Mucosa of descending colon (tissue), 3 donors: ENCODE measurements at places on chromosomes 6 and 20. TPM values are rescaled to one million over a fixed set of nuclear protein-coding genes. Genes with fewer than 3 reads are reported as not detected.

Gene ZBTB22
- 20.1 TPM for total RNA-seq

Gene RAET1E
- 0.58 TPM for total RNA-seq

Gene DDX43
- total RNA-seq, result 1.6 TPM

Gene ADGRG6
- total RNA-seq, result 14.1 TPM

Gene SLC26A8
- 0.35 TPM for total RNA-seq

Gene C20orf141
- not detected for total RNA-seq

Gene NOTCH4
- total RNA-seq, result 1.5 TPM

Gene PACRG
- 1.3 TPM for total RNA-seq

GRCh38 chr6:128114164-128114563 lies 213.3 kb upstream of the THEMIS start:
- DNase-seq, result no peak

- DNase-seq, result no peak
Observed at GRCh38 chr6:111177131-111177530, 89.8 kb downstream of the SLC16A10 start.

GRCh38 chr20:23456409-23456808 lies 3.7 kb upstream of the CST11 start:
- DNase-seq, result no peak

GRCh38 chr6:3531481-3531880 lies 74.6 kb upstream of the SLC22A23 start:
- DNase-seq, result no peak

DNA sequence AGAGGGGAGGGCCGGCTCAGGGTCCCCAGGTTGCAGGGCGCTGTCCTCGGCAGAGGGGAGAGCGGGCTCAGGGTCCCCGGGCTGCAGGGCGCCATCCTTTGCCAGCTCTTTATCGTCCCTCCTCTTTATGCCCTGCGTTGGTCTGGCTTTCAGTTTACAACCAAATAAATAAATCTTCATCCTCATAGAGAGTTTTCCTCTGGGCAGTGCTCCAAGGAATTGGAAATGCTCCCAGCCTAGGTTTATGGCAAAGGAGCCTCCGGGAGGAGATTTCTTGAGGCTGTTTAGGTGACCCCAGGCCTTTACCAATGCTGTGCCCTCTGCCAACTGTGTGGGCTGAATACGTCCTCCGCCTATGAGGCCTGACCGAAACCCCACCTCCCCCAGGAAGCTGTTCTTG lies 60.2 kb downstream of the CHMP4B start:
- DNase-seq, result peak; percentile 67

- DNase-seq, result no peak
Observed at GRCh38 chr20:24836661-24837299, 112.3 kb upstream of the CST7 start.

- DNase-seq, result no peak
Observed at GRCh38 chr20:47968541-47969310, 183.4 kb upstream of the SULF2 start.

- no peak for DNase-seq
Observed at GRCh38 chr6:4518506-4518905, 257.7 kb upstream of the CDYL start.

DNA sequence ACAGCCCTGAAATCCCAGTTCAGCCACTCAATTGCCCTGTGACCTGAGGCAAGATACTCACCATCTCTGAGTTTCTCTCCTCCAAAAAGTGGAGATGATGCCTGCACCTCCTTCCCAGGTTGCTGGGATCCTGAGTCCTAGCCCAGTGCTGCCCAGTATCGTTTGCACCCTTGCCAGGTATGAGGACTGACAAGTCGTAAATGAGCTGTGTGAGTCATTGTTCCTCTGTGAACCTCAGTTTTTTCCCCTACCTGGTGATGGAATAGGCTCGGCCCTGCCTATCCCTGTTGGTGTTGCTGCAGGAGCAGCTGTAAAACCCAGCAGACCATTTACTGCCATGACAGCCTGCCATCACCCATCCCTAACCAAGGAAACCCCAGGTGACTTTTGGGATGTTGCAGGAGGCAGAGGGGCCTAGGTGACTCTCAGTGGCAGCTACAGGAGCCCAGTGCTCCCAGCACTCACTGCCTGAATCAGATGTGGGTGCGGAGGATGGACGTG lies 229.3 kb downstream of the SYNDIG1 start:
- no peak for DNase-seq
